ENCODE measurements at places on chromosomes 6 and 20.

- DNase-seq = no peak
Measured at GRCh38 chr6:126054802-126055201, 68.5 kb downstream of the TRMT11 start.

- DNase-seq = no peak
Measured at GRCh38 chr20:2108498-2108897, 6.9 kb downstream of the STK35 start.

GRCh38 chr6:10030942-10031537 lies 383.8 kb downstream of the TFAP2A start:
- no peak for DNase-seq

DNA sequence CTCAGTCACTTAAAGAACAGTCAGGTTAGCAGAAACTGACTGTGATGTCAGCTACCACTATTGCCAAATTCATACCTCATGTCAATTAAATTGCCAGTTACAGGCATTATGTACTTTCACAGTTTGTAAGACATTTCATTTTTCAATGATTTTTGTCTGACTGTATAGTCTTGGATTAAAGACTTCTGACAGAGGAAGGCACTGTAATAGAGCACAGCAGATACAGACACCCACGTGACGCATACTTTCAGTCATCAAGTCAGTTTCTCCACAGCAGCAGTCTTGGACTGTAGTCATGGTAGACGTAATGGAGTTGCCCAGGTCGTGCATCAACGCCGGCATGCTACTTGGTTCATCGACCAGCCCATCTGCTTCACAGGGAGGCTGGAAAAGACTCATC lies 29.5 kb upstream of the ELOVL5 start:
- DNase-seq = no peak

DNA sequence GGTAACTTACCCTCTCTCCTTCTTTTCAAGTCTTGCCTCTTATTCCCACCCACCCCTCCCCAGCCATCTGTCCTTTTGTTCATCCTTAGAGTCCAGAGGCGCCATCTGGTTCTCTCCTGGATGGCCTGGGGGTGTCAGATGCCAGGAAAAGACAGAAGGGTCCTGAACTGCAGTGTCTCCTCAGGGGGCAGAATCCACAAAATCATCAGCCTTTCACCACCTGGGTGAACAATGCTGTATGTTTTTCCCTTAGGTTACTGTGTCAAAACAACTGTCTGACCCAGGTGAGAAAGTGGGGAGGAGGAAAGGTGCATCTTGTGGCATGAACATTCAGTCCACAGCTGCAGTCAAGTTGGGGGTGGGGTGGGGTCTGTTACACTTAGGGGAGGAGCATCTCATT lies 47.9 kb upstream of the FYN start:
- DNase-seq = no peak

DNA sequence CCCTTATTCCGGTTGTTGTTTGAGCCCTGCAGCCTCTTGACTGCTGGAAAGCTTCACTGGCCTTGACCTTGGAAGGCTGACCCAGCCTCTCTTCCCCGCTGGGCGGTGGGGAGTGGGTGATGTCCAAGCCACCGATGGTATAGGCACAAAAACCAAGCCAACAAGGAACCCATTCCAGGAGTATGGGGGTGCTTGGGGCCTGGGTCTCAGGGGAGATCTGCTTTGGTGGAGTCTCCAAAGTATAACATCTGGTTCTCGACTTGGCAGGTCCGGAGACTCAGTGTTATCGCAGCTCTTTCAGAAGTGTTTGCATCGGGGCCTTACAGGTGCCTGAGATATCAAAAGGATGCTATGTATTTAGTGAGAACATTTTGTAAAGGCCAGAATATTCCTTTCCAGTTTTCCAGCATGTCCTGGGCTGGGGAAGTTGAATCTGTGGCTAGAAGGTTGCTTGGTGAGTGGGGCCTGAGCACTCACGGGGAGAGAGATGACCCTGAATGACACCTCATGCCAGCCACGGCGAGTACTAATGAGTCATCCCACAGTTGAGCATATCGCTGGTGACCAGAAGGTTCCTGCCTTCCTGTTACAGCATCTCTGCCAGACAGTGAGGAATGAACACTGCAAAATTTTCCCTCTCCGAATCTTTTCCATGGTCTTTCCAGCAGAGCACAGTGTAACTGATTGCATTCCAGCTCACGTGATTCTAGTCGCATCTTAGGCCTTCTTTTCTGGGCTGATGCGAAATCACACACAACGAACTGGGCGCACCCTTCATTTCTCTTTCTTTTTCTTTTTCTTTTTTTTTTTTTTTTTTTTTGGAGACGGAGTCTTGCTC lies 133.9 kb downstream of the ZDHHC14 start:
- peak; percentile 20 for DNase-seq

DNA sequence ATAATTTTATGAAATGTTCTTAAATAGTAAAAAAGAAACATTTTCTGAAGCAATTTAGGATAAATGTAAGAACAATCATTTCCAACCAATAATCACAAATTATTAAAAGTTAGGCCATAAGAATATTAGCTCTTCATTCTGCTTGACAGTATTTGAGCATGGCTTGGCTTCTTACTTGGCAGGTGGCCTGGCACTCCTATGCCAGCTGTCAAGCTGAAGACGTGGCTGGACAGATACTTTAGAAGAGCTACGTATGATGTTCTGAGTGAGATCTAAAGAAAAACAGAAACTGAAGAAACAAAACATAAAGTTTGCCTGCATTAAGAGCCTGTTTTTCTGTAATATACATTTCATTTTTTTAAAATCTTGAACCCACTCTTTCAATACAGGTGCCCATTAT lies 438.9 kb downstream of the GRIK2 start:
- no peak for DNase-seq

GRCh38 chr6:51273228-51273961 lies 454.7 kb downstream of the TFAP2B start:
- no peak for DNase-seq

DNA sequence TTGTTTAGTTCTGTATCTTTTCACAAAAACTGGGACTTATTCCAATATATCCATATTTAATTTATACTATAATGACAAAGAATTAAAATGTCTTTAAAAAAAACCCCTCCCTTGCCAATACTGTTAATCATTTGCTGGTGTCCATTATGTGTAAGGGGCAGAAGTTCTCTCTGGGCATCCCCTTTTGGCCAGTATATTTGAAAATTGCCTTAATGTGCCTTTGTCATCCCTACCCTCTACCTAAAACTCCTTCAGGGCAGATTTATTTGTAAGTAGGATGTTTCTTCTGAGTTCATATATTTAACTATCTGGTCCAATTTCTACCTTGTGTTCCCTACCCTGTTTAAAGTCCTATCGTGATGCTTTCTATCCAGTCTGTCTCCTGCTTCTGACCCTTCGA lies 62.9 kb downstream of the ARHGAP18 start:
- no peak for DNase-seq

- DNase-seq = no peak
Measured at GRCh38 chr20:63032026-63032800, 25.4 kb upstream of the BHLHE23 start.

DNA sequence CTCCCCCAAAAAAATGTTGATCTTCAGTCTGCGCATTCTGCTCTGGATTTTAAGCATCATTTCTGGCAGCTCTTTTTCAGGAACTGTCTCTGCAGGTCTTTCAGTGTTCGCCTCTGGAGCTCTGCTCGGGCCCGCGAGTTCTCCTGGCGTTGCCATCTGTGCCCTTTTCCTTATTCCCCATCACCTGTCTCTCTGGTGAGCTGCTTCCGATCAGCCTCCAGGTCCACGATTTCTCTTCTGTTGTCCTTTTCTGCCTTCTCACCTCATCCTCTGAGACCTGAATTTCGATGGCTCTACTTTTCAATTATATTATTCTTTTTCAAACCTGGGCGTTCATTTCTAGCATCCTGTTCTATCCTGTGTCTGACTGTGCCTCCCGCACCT lies 590 bp upstream of the MAP1LC3A start:
- no peak for DNase-seq

GRCh38 chr6:57267586-57268293 lies 45.6 kb upstream of the RAB23 start:
- peak; percentile 81 for DNase-seq

All from HS-27A (cell line).